CD4-positive, alpha-beta T cell (primary cell): ENCODE measurements at places on chromosomes 4 and X. TPM values are rescaled to one million over a fixed set of nuclear protein-coding genes. Genes with fewer than 3 reads are reported as not detected.

Gene PLAC1
- not detected for total RNA-seq

DNA sequence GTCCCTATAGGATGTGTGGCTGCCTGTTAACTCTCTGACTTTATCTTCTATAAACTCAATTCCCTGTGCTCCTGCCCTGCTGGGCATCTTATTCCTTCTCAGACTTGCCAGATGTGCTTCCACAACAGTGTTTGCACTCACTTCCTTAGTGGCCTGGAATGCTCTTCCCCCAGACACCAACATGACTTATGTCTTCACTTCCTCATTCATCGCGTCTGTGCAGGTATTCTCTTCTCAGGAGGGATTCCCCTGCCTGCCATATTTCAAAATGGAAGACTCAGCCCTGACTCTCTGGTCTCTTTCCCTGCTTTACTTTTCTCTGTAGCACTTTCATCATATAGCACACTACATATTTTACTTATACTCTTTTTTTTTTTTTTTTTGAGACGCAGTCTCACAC lies 344.0 kb downstream of the CENPC start:
- H3K27ac ChIP-seq, result no peak overlapping the region
- no peak for DNase-seq
- no peak overlapping the region for H3K4me3 ChIP-seq
- H3K27me3 ChIP-seq, result no peaks in the 10 kb centered on the region

- no peak overlapping the region for H3K27ac ChIP-seq
- H3K36me3 ChIP-seq, result no peaks in the 10 kb centered on the region
- no peak overlapping the region for H3K4me3 ChIP-seq
- H3K27me3 ChIP-seq, result no peaks in the 10 kb centered on the region
- no peak for DNase-seq
These were observed 77.4 kb downstream of the PDGFC start for GRCh38 chr4:156894234-156894633.

Gene BTK
- total RNA-seq, result 0.49 TPM

DNA sequence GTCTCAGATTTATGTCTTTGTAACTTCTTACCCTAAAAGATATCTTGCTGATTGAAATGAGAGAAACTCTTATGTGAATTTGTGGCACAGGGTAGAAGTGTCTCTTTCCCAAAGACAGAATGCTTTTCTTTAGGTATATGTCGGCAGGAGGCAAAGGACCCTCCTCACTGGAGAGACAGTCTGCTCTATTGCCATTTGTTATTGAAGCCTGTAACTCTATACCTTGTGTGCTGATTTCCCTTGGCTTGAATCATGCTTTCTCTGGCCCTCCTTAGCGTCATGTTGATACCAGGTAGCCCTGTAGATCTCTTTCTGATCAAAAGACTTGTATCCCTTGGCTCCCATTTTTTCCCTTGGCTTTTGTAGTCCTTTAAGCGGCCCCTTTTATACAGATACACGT lies 284.3 kb downstream of the CXXC4 start:
- H3K36me3 ChIP-seq, result no peaks in the 10 kb centered on the region
- H3K4me3 ChIP-seq, result no peak overlapping the region
- H3K4me1 ChIP-seq, result no peaks in the 10 kb centered on the region
- H3K27ac ChIP-seq, result no peak overlapping the region

Gene RNF212
- total RNA-seq, result 8.3 TPM

- no peak for DNase-seq
- H3K27ac ChIP-seq, result no peak overlapping the region
- H3K36me3 ChIP-seq, result no peaks in the 10 kb centered on the region
- H3K4me1 ChIP-seq, result peaks cover 27% of the 10 kb centered on the region
- no peaks in the 10 kb centered on the region for H3K27me3 ChIP-seq
- no peak overlapping the region for H3K4me3 ChIP-seq
These were observed 176.5 kb downstream of the QDPR start for GRCh38 chr4:17335371-17335770.

DNA sequence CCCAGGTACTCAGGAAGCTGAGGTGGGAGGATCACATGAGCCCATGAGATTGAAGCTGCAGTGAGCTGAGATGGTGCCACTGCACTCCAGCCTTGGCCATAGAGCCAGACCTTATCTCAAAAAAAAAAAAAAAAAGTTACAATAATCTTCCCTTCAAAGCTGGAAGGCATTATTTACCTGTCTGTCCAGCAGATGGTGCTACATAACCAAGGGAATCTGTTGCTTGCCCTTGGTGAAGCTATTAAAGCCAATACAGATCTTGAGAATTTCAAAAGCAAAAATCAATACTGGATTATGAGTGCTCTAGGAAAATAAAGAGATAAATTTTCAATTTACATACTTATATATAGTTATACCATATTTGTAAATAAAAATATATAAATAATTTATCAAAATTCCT lies 25.9 kb downstream of the PKD2 start:
- H3K4me1 ChIP-seq, result no peaks in the 10 kb centered on the region
- H3K27me3 ChIP-seq, result no peaks in the 10 kb centered on the region
- H3K27ac ChIP-seq, result no peak overlapping the region
- no peak for DNase-seq

GRCh38 chrX:77776659-77777058 lies 9.4 kb downstream of the ATRX start:
- no peaks in the 10 kb centered on the region for H3K36me3 ChIP-seq
- peaks cover 4% of the 10 kb centered on the region for H3K4me1 ChIP-seq
- no peak overlapping the region for H3K4me3 ChIP-seq
- H3K27me3 ChIP-seq, result no peaks in the 10 kb centered on the region
